SK-N-MC (cell line): ENCODE measurements at places on chromosomes 2 and 18.

DNA sequence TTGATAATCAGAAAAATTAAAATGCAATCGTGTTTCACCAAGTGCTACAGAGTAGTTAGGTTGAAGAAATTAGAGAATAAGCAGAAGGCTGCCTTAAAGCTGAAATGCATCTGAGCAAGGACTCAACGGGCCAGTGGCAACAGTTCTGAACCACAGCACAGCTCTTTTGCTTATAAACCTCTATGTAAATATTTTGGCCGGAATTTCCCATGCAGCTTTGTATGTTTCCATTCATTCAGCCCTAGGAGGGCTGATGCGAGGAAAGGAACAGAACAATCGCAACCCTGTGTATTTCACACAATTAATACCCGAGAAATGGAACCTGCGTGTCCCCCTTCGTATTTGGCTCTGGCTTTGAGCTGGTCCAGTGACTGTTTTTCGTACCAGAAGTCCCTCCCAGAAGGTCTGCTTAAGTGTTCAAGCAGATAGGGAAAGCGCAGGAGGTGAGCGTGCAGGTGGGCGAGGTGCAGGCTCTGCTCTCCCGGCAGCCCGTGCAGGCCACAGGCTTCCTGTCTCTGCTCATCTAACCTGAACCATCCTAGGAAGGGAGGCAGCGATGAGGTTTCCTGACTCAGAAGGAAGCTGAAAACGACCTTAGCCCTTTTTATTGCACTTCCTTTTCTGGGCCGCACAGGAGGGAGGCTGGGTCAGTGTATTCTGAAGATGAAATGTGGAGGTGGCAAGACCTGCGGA, 67.3 kb downstream of the ASB1 start:
- DNase-seq, result no peak

- DNase-seq, result no peak
Observed at GRCh38 chr2:86704459-86704971, 15.6 kb upstream of the RMND5A start.

GRCh38 chr2:194383401-194383800, 1273.6 kb upstream of the SLC39A10 start:
- no peak for DNase-seq

DNA sequence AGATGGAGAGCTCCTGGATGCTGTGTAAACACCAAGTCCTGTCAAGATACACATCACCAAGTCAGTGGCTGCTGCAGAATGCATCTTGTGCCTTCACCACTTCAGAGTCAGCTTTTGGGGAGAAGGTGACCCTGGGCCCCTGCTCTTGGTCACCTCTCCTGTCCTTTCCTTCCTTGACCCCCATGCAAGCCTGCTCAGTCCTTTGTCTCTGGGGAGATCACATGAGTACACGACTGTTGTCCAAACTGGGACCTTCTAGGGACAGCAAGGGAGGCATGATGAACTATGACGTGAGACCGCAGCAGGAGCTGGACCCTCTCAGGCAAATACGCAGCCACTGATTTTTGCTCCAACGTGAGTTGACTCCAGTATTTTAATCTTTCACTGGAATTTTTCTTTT, 706.9 kb upstream of the ID2 start:
- no peak for DNase-seq

GRCh38 chr2:228048838-228049490, 132.5 kb downstream of the SPHKAP start:
- DNase-seq, result peak; percentile 51

GRCh38 chr18:79413426-79413825, 17.7 kb downstream of the NFATC1 start:
- no peak for DNase-seq

GRCh38 chr2:8300216-8300615, 381.6 kb upstream of the ID2 start:
- DNase-seq, result no peak

DNA sequence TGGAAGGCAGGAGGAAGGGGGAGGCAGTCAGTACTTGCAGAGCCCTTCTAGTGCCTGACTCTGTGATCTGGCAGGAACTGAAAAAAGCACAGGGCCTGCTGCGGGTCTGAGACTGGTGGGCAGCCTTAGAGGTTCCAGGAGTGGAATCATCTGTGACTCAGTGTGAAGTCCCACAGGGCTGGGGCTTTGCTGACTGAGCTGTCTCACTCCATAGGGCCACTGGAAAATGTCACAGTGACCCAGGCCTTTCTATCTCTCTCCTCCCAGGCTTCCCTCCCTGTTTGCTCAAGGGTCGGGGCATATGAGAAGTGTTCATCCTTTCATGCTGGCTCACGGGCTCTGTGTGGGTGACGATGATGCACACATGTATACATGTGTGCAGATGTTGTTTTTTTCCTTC, 47.1 kb upstream of the ZFP36L2 start:
- DNase-seq, result no peak

- no peak for DNase-seq
Observed at GRCh38 chr2:69026691-69027459, 13.9 kb downstream of the ANTXR1 start.

- DNase-seq, result no peak
Observed at GRCh38 chr2:133346654-133347053, 221.6 kb downstream of the NCKAP5 start.

- DNase-seq, result no peak
Observed at GRCh38 chr2:60411295-60411694, 142.2 kb downstream of the BCL11A start.

- DNase-seq, result no peak
Observed at GRCh38 chr18:57209713-57210106, 62.8 kb downstream of the BOD1L2 start.

DNA sequence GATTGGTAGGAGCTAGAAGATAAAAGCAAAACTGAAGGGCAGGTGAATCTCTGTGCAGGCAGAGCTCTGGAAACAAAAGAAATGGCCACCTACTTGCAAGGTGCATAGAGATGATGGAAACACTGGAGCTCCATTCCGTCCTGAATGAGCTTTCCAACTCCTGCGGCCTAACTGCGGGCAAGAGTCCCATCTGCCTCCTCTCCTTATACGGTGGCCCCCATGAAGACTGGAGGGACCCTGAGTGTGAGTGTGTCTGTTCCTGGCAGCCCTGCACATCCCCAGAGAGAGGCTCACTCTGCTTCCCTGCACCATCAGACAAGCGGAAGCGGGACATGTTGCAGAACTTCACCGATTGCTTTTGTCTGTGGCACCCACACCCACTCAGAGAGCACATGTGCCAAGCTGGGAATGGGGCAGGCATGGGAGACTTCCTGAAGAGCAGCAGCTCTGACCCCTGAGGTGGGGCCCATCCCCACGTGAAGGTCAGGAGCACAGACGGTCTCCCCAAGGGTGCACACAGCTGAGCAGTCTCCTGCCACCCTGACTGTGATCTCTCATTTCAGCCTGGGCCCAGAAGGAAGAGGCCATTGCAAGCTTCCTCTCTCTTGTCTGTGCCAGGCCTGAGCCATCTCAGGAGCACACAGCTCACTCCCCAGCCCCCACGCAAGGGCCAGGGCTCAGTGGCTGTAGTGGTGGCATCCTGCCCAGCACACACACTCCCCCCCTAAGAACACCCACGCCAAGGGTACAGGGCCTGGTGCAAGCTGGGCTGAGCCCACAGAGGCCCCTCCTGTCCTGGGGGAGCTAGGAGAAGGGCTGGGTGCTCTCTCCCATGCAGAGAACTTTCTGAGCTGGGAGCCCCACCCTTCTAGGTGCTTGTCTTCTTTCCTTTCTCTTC, 75.3 kb downstream of the STPG4 start:
- DNase-seq, result no peak

GRCh38 chr18:11872479-11873136, 21.4 kb downstream of the CHMP1B start:
- no peak for DNase-seq

- no peak for DNase-seq
Observed at GRCh38 chr2:219557320-219557719, 13.5 kb downstream of the TMEM198 start.

GRCh38 chr2:104040771-104041170, 813.1 kb upstream of the POU3F3 start:
- no peak for DNase-seq

- DNase-seq, result no peak
Observed at GRCh38 chr2:73841912-73842738, 13.4 kb downstream of the STAMBP start.

GRCh38 chr2:211401328-211401727, 844.9 kb downstream of the CPS1 start:
- no peak for DNase-seq

GRCh38 chr2:99430614-99431291, 59.1 kb downstream of the REV1 start:
- DNase-seq, result no peak

GRCh38 chr2:161386228-161386824, 29.8 kb upstream of the TBR1 start:
- DNase-seq, result no peak

- DNase-seq, result no peak
Observed at GRCh38 chr18:79102886-79103285, 33.7 kb downstream of the ATP9B start.

DNA sequence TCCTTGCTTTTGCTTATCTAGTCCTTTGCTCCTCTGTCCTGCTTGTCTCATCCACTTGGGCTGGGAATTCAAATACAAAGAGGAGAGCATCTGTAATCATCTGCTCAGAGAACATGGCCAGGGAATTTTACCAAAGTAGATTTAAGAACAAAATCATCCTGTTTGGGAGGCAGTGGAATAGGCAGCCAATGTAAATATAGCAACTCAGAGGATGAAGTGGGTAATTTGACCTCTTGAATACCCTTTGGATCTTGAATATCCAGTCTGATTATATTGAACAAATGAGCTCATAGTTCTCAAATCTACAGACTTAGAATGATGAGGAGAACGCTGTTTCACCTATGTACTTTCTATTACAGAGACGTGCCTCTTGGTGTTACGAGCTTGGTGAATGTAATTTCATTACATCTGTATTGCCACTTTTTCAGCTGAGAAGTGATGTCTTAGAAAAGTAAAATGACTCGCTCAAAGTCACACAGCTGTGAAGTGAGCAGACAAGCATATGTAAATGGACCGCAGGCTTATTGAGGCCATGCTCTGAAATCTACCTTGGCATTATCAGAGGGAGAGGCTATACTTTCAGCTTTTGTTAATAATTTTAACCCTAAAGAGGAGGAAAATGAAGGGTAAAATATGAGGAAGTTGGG, 266.3 kb downstream of the MTX2 start:
- no peak for DNase-seq

- no peak for DNase-seq
Observed at GRCh38 chr2:230692760-230693159, 19.9 kb upstream of the CAB39 start.

- DNase-seq, result no peak
Observed at GRCh38 chr18:25298853-25299274, 53.1 kb downstream of the ZNF521 start.

GRCh38 chr2:163207693-163208370, 369.3 kb upstream of the KCNH7 start:
- no peak for DNase-seq

GRCh38 chr18:73007195-73007914, 139.6 kb upstream of the NETO1 start:
- DNase-seq, result no peak

- DNase-seq, result no peak
Observed at GRCh38 chr2:104923665-104924064, 69.8 kb downstream of the POU3F3 start.

DNA sequence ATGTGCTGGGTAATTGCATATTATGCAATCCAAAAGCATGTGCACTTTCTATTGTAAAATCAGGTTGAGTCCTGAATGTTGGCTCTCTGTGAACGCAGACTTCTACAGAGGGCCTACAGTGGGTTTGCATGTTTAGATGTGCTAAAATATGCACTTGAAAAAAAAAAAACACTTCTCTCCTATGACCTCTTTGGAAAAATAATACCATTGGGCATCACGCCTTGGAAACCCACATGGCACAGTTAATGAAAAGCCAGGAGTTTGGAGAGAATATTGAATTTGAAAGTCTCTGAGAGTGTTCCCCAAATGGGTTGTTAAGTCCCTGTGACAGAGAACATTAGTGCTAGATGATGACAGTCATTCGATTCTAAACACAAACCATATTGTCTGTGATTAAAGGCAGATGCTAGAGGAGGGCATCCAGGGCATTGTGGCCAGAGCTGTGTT, 710.4 kb upstream of the PIK3C3 start:
- no peak for DNase-seq

DNA sequence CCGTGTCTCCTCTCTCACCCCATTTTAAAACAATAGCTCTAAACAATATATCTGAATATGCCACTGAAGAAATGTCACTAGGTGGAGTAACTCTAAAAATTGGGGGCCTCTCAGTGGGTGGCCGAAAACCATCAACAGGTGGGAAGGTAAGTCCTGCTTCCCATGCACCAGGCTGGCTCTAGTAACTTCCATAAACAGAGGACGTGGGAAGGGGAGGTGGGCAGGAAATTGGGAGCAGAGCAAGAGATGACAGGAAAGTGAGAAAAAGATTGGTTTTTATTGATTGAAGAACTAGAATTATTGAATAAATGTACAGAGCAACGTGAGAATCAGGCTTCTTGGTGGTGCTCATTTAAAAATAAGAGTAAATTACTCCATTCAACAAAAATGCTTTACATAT, 170.4 kb downstream of the SOCS6 start:
- DNase-seq, result no peak

- DNase-seq, result no peak
Observed at GRCh38 chr2:186593523-186593922, 3.7 kb downstream of the ITGAV start.

- no peak for DNase-seq
Observed at GRCh38 chr18:46163941-46164499, 59.8 kb downstream of the HAUS1 start.

- no peak for DNase-seq
Observed at GRCh38 chr2:230765611-230766300, 53.1 kb downstream of the CAB39 start.

DNA sequence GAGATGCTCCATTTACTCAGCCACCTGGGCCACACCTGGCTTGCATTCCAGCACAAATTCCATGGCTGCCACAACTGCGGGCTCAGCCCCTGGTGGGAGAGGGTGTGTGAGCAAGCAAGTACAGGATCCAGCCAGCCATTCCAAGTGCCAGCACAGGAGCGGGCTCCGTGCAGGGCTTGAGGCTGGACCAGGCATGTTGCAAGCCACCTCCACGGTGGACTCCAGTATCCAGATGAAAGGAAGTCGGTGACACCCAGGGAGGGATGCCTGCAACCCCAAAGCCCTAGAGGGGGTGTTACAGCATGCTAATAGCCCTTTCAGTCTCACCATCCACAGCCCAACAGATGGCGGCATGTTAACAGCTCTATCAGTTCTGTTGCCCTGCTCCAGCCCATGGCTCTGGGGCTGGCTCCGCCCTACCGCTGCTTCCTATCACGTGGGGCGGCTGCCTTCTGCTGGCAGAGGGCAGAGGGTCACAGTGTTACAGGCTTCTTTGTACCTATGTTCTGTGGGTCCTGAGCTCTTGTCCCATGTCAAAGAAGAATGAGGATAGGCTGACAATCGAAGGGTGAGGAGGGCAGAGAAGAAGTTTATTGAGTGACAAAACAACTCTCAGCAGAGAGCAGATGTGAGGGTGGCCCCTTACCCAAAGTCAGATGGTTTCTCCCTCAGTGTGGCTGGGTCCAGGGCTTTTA, 11.7 kb upstream of the GORASP2 start:
- DNase-seq, result no peak
